ENCODE measurements at places on chromosomes 5 and 9. TPM values are rescaled to one million over a fixed set of nuclear protein-coding genes. Genes with fewer than 3 reads are reported as not detected.

Gene PLCXD3
- total RNA-seq, result 0.33 TPM

Gene CD274
- total RNA-seq, result 26.7 TPM

Gene FST
- total RNA-seq, result 1.9 TPM

Gene PCDHGA11
- 11.4 TPM for total RNA-seq

Gene OMD
- under 0.01 TPM for total RNA-seq

Gene TEX48
- total RNA-seq, result not detected

Gene GPR151
- not detected for total RNA-seq

Gene FOXD4L4
- 0.19 TPM for total RNA-seq

Gene SHB
- 27.4 TPM for total RNA-seq

Gene ATP10B
- not detected for total RNA-seq

Gene WDR38
- not detected for total RNA-seq

Gene NME5
- total RNA-seq, result 1.4 TPM

Gene GHR
- total RNA-seq, result 2.4 TPM

Gene NR6A1
- 1.1 TPM for total RNA-seq

Gene PCDHGA1
- 0.65 TPM for total RNA-seq

Gene SNX24
- 9.5 TPM for total RNA-seq

Gene NSUN2
- 56.0 TPM for total RNA-seq

Gene PCDHA7
- 0.33 TPM for total RNA-seq

Gene SET
- 371 TPM for total RNA-seq

Gene PCDHB12
- total RNA-seq, result 0.76 TPM

Gene SLC6A3
- total RNA-seq, result not detected

Gene OR13F1
- total RNA-seq, result not detected

Gene LHX2
- not detected for total RNA-seq

Gene OR1Q1
- not detected for total RNA-seq

Gene AFAP1L1
- 98.3 TPM for total RNA-seq

Gene SNAPC4
- total RNA-seq, result 25.8 TPM

Gene C8G
- 0.76 TPM for total RNA-seq

Gene TXNDC8
- total RNA-seq, result not detected

Gene IL4
- not detected for total RNA-seq

Gene NINJ1
- total RNA-seq, result 45.9 TPM

Gene ECM2
- total RNA-seq, result under 0.01 TPM

Gene SLC1A3
- not detected for total RNA-seq

Gene CLIC3
- total RNA-seq, result 0.29 TPM

Gene PHF24
- not detected for total RNA-seq

Gene NMUR2
- not detected for total RNA-seq

Gene LCN15
- not detected for total RNA-seq

Gene ADAMTS16
- total RNA-seq, result not detected

Gene TLR4
- 207 TPM for total RNA-seq

Gene PHPT1
- total RNA-seq, result 106 TPM

Gene AMBP
- not detected for total RNA-seq

Gene SH3TC2
- 15.4 TPM for total RNA-seq

Gene SEMA6A
- 9.5 TPM for total RNA-seq

Gene NIM1K
- total RNA-seq, result not detected

Gene IL9
- not detected for total RNA-seq

Gene SLC25A2
- 0.48 TPM for total RNA-seq

Gene PLPP7
- total RNA-seq, result 2.6 TPM

Gene SHLD3
- total RNA-seq, result 4.6 TPM

Gene C5orf24
- 74.5 TPM for total RNA-seq

Gene PANK3
- total RNA-seq, result 63.5 TPM

Measured in vein endothelial cell (primary cell).